ENCODE measurements at places on chromosomes 2 and 18.

GRCh38 chr18:35153609-35154272 is 87.1 kb upstream of the ZNF397 start:
- DNase-seq = no peak

GRCh38 chr2:29239209-29239960 is 124.2 kb downstream of the CLIP4 start:
- DNase-seq = no peak

- no peak for DNase-seq
Measured at GRCh38 chr2:233979748-233980147, 62.6 kb downstream of the TRPM8 start.

GRCh38 chr2:237593596-237594320 is 3.2 kb upstream of the RAB17 start:
- DNase-seq = peak; percentile 14

- no peak for DNase-seq
Measured at GRCh38 chr2:45134726-45135125, 125.5 kb upstream of the SIX2 start.

DNA sequence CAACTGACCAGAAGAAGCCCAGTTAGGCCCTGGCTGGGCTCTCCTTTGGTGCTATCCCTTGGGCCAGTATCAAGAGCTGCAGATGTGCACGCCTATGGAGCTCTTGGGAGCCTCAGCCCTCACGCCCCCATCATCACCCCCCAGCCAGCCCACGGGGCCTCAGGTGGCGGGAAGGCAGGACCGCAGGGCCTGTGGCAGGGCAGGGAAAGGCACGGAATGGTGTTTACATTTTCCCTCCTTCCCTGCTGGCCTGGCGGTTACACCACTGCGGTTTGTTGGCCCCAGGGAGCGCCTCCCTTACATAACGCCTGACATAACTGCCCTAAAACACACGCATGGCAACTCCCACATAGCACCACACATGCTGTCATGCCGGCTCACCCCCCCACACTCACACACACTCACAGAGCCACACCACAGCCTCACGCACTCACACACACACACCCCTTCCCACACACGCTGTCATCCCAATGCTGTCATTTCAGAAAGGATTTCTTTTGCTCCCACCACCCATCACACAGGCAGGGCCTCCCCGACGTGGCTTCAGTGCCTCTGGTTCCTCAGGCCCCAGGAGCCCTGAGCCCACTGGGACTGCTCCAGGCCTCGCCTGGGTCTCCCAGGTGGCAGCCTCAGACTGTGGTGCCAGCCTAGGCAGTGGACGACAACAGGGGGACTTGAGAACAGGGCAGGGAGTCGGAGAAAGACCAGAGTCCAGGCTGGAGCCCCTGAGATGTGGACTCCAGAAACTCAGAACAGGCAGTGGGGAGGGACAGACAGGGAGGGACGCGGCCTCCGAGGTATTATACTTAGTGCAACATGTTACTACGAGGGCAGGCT is 15.7 kb downstream of the ZFP36L2 start:
- no peak for DNase-seq

DNA sequence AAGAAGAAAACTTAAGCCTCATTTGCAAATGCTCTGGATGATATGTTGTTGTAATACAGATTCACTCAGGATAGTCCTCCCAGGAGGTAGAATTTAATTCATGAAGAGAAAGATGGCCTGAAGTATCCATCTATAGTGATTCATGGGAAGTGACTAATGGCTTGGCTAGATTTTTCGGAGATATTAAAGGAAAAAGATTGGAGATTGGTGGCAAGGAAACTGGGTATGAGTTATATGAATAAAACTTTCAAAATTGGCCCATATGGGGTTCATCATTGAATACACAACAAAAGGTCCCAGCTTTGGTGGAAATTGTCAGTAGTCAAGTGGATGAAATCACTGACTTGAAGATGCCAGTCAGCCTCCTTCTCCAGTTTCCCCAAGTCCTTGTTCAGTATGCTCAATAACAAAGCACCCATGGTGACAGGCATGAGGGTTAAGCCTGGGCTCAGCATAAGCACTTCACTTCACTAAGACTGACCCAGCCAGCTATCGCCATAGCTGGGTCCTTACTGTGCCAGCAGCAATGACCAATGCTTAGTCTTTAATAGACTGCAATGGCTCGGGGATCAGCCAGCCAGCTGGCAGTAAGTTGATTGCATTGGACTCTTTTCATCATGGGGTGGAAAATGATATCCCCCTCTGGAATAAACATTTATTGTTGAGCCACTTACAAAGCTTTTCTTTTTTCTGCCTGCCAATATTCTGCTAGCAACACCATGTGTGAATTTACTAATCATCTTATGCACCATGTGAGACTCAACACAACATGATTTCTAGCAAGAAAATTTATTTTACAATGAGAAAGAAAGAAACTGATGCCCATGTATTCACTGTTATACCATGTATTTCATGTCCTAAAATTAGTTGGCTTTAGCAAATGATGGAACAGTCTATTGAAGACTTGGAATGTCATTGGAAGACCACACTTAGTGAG is 176.6 kb upstream of the TACR1 start:
- DNase-seq = no peak

DNA sequence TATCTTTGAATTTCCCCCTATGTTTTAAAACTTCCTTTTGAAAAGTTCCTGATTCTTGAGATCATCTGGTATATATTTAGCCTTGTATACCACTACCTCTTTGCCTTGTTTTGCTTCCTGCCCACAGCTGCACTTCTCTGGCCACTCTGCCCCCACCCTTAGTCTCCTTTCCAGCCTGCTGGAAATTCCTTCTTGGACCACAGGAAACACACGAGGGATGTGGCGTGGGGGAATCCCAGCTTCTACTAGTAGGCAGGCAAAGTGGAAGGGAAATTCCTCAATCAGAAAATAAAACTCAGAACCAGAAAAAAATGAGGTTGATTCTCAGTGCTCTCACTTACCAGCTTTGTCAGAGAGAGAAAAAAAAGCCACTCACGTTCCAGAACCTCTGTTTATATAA is 13.4 kb downstream of the IL18RAP start:
- no peak for DNase-seq

DNA sequence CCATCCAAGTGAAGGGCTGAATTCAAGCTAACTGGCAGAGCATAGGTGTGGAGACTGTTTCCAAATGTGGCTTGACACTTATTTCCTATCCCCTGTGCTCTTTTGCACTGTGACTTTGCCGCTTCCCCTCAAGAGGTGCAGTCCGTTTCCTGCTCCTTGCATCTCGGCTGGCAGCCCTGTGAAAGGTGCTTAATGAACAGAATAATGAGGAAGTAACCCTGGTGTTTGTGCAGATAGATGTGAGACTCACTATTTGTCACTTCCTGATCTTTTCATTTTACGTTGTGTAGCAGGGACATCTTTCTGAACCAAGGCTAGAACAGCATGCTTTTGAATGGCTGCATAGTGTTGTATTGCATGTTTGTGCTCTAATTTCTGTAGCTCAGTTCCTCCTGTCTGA is 60.8 kb downstream of the CEP192 start:
- DNase-seq = no peak

DNA sequence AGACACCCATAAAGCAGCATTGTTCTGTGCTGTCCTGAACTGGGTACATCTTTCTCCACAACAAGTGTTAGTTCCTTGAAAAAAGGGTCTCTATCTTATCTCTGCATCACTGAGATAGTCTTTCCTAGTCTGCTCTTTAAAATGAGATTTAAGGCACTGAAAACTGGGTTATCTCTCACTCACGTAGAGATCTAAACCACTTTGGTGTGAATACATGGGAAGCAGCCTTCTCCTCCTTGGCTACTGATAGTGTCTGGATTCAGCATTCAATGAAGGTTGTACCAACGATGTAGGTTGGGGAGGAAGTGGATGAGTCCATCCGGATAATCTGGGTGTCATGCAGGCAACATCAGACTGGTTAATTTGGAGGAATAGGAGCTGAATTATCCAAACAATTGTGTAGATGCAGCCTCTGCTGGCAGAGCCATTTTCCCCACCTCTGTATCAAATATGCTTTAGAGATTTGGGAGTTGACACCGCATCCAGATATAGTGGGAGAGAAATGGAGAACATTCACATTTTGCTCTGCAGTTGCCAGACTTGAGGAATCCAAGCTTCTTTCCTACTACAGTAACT is 15.9 kb upstream of the SIX3 start:
- no peak for DNase-seq

GRCh38 chr2:216520112-216520511 is 21.5 kb downstream of the RPL37A start:
- no peak for DNase-seq

GRCh38 chr2:149080099-149080498 is 41.6 kb downstream of the LYPD6B start:
- DNase-seq = peak; percentile 17

- no peak for DNase-seq
Measured at GRCh38 chr2:54604871-54605270, 118.6 kb upstream of the EML6 start.

Data from NCI-H1694 treated with DMSO at 0.1 percent for 48 hours (cell line).